H4 (cell line): ENCODE measurements at places on chromosomes 1 and 21. TPM values are rescaled to one million over a fixed set of nuclear protein-coding genes. Genes with fewer than 3 reads are reported as not detected.

GRCh38 chr1:34779526-34779925 is 1.5 kb upstream of the GJB3 start:
- no peak for DNase-seq

GRCh38 chr1:2046953-2047748 is 3.1 kb upstream of the PRKCZ start:
- no peak for DNase-seq

The FBXO2 gene
- total RNA-seq = 0.76 and 2.3 TPM in 2 replicates

GRCh38 chr1:232571523-232571922 is 58.4 kb downstream of the SIPA1L2 start:
- peak; percentile 67 for DNase-seq

- DNase-seq = no peak
These were observed 23.3 kb downstream of the SLC6A17 start for GRCh38 chr1:110173466-110174105.

The SLAMF8 gene
- total RNA-seq = 0.17 TPM in 1 of 2 replicates, not detected in the other

- no peak for DNase-seq
These were observed 41.8 kb downstream of the ZNF281 start for GRCh38 chr1:200367841-200368534.

GRCh38 chr1:202624781-202625108 is 85.5 kb downstream of the SYT2 start:
- DNase-seq = no peak

The LRRC7 gene
- 0.10 TPM in 1 of 2 replicates, not detected in the other for total RNA-seq

The MATN1 gene
- total RNA-seq = 0.06 and 0.51 TPM in 2 replicates

- no peak for DNase-seq
These were observed 276.9 kb upstream of the ZRANB2 start for GRCh38 chr1:71357708-71358107.

The LAD1 gene
- not detected in 2 replicates for total RNA-seq

DNA sequence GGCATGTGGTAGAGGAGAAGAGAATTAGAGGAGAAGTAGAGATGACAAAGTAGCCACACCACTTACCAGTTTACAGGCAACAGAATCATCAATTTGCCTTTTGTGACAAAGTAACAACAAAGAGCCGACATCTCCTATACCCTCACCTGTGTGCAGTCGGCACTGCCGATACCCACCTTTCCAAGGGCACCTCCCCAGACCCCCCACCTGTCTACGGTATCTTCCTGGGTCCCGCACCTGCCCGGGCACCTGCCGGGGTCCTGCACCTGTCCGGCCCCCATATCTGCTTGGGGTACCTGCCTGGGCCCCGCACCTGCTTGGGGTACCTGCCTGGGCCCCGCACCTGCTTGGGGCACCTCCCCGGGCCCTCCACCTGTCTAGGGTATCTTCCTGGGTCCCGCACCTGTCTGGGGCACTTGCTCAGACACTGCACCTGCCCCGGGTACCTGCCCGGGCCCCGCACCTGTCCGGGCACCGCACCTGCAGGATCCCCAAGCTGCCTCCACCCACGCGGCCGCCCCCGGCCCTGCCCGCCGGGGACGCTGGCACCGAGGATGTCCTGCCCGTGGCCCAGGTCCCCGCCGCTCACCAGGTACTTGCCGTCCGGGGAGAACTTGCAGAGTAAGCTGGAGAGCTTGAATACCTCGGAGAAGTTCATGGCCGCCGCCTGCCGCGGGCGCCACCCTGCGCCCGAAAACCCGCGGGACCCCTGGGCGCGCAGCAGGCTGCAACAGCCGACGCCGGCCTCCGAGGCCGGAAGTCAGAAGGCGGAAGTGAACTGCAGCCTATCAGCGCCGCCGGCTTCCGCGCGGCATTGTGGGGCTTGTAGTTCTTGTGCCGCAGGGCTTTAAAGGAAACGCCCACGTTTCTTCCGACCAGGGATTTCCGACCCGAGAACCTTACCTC is at the start of gene WRAP73:
Gene WRAP73, minus strand, starts transcription at position 762 of the 906 bp plus-strand sequence. Its CDS starts 104 bp downstream, at position 658.
- DNase-seq = peak; percentile 90

The CDK11A gene
- total RNA-seq = 3.8 and 7.0 TPM in 2 replicates

The ACOT11 gene
- 1.5 and 1.6 TPM in 2 replicates for total RNA-seq

DNA sequence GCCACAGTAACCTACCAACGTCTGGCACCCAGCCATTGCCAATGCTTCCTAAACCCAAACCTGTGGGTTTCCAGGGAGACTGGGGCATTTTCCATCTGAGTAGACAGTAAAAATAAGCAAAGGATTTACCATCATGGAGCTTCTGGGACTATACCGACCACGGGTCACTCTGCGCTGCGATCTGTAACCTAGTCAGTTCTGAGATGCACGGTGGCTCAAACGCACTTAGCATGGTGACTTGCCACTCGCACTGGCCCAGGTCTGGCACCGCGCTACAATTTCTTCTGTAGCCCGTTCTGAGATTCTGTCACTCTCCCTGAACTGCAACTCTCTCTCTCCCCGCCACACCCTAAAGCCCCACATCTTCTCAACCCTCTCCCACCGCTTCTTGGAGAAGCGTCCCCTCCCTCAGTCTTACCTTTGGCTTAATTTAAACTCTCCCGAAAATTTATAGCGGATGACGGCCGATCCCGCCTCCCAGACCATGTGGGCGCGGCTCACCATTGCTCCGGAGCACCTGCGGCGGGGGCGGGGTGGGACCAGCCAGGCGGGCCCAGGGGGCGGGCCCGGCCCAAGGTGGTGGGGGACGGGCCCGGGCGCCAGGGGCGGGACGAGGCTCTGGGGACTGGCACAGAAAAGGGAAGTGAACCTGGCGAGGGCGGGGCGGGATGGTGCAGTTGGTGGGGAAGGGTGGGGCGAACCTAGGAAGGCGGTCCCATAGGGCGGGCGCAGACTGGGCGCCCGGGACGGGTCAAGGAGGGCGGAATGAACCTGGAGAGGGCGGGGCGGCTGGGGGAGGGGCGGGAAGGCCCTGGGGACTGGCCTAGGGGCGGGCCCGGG is 493 bp upstream of the MAP3K21 start:
- peak; percentile 75 for DNase-seq

The DCST1 gene
- total RNA-seq = not detected in 2 replicates

- no peak for DNase-seq
These were observed 29.4 kb upstream of the LRRN2 start for GRCh38 chr1:204714861-204715511.

The KRTAP10-8 gene
- not detected in 2 replicates for total RNA-seq

GRCh38 chr1:225537554-225538251 is 109.9 kb upstream of the LBR start:
- no peak for DNase-seq

The ACBD6 gene
- 66.9 and 67.6 TPM in 2 replicates for total RNA-seq

The HSPG2 gene
- 7.9 and 8.9 TPM in 2 replicates for total RNA-seq

GRCh38 chr1:233211595-233211994 is 83.9 kb downstream of the PCNX2 start:
- no peak for DNase-seq

DNA sequence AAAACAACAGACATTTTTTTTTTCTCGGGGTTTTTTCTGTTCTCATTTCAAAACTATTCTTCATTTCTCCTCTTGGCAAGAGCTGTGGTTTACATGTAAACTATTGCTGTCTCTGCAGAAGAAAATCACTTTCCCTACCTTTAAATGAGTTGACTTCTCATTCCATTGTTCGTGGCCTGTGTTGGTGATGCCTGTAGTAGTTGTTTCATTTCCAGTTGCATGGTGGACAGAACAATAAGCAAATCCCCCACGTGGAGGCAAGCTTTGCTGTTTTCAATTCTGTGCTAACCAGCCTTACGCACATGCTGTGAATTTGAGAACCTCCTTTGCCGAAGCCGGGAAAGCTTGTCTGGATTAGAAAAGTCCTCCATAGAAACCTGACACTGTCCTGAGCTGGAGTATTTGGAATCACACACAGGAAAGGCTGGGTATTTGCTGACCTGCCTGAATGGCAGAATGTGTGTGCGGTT is 26.2 kb upstream of the MAP3K7CL start:
- DNase-seq = no peak

The SPRR5 gene
- not detected in 2 replicates for total RNA-seq

The CDA gene
- not detected in 2 replicates for total RNA-seq

- DNase-seq = peak; percentile 6
These were observed 150.3 kb downstream of the AMY1C start for GRCh38 chr1:103900005-103900404.

The LIN28A gene
- total RNA-seq = not detected in 2 replicates
